ENCODE measurements at places on chromosomes 4 and X. TPM values are rescaled to one million over a fixed set of nuclear protein-coding genes. Genes with fewer than 3 reads are reported as not detected.

MTMR8 gene
- total RNA-seq = not detected

BMP3 gene
- 0.03 TPM for total RNA-seq

DNA sequence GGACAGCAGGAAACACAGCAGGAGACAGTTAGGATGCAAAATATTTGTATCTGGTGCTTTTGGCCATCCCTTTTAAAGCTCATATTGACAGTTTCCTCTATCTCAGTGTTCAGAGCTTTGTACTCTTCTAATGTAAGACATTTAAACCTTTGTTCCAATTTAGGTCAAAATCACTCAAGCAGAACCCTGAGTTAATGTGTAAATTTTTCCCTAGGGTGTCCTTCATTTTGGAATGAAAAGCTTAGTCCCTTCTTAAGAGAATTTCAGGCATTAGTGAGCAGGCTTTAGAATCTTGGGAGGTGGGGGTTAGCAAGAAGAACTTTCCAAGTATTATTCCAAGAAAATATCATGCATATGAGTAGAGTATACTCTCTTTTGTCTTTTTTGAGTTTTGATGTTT, 188.7 kb downstream of the GBA3 start:
- no peaks in the 10 kb centered on the region for H3K4me1 ChIP-seq
- H3K27me3 ChIP-seq = no peaks in the 10 kb centered on the region
- no peak overlapping the region for H3K27ac ChIP-seq
- no peak overlapping the region for H3K4me3 ChIP-seq

- DNase-seq = no peak
- no peaks in the 10 kb centered on the region for H3K27me3 ChIP-seq
- H3K4me3 ChIP-seq = no peak overlapping the region
These were observed 23.7 kb downstream of the EPGN start for GRCh38 chr4:74331944-74332343.

- no peaks in the 10 kb centered on the region for H3K27me3 ChIP-seq
- H3K36me3 ChIP-seq = no peaks in the 10 kb centered on the region
- H3K4me3 ChIP-seq = no peak overlapping the region
- peaks cover 7% of the 10 kb centered on the region for H3K4me1 ChIP-seq
- no peak overlapping the region for H3K27ac ChIP-seq
These were observed 151.4 kb upstream of the STX18 start for GRCh38 chr4:4693258-4693657.

GRCh38 chr4:48804584-48805301, 24.7 kb upstream of the FRYL start:
- no peak overlapping the region for H3K4me3 ChIP-seq
- H3K4me1 ChIP-seq = peaks cover 17% of the 10 kb centered on the region
- no peaks in the 10 kb centered on the region for H3K27me3 ChIP-seq

- H3K4me1 ChIP-seq = no peaks in the 10 kb centered on the region
- H3K27ac ChIP-seq = no peak overlapping the region
- no peaks in the 10 kb centered on the region for H3K27me3 ChIP-seq
- DNase-seq = no peak
- no peaks in the 10 kb centered on the region for H3K36me3 ChIP-seq
These were observed 2.1 kb downstream of the KLHL34 start for GRCh38 chrX:21655901-21656586.

- no peaks in the 10 kb centered on the region for H3K4me1 ChIP-seq
- H3K27ac ChIP-seq = no peak overlapping the region
- H3K27me3 ChIP-seq = 0 out of 2 replicates have a peak, but pooled peaks cover 5% of the 10 kb centered on the region
- H3K4me3 ChIP-seq = no peak overlapping the region
- no peaks in the 10 kb centered on the region for H3K36me3 ChIP-seq
- DNase-seq = no peak
These were observed 419.5 kb upstream of the ATOH1 start for GRCh38 chr4:93409035-93409434.

Measured in SJSA1 (cell line).